Activated CD8-positive, alpha-beta memory T cell treated with anti-CD3 and anti-CD28 coated beads for 24 hours (primary cell): ENCODE measurements at places on chromosomes 4 and X.

GRCh38 chr4:130074096-130074495 is 978.1 kb downstream of the C4orf33 start:
- DNase-seq, result no peak

DNA sequence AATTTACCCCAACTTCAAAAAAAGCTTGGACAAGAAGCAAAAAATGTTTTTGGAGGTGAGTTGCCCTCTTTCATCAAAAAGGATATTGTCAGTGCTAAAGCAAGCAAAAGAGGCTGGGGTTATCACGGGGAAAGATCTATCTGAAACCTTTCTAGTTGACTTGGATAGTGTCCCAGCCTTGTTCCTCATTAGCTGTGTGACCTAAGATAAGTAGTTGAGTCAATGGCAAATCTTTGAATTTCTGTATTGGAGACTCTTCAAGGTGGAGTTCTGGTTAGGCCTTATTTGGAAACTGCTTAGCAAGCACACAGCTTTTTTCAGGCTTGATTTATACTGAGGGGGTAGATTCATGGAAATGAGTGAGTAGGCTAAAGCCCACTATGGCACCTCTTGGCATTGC is 271.6 kb downstream of the GRIA3 start:
- no peak for DNase-seq

DNA sequence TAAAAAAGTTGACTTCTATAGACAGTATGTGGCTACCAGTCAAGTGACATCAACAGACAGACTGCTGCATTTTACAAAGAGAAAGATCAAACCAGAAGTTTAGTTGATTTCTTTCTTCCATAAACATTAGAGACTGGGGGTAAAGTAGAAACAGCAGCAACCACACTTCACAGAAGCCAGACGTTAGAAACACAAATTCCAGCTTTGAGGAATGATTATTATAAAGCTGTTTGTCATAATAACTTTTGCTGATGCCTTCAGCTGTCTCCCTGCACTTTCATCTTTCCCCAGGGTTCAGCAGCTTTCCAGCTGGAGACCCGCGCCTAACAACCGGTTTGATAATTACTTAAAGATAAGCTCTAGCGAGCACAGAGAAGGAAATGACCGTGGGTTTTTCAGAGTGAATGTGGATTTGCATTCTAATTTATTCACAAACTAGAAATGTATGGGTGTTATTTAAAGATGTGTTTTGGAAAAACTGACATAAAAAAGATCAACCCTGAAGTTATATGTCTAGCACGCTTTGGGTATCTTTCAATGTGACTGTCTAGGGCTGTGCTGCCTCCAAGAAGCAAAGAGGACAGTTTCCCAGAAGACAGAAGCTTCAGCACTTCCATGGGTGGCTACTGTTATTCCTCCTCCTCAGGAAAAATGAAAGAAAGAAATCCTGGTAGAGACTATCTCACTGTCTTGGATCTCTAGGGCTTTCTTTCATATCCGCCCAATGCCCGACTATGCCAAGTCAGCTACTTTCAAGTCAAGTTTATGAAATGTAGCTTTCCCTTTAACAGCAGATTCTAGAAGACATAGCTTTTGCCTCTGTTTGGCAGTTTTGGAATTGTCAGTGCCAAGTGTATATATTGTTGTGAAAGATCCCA is 15.0 kb upstream of the ENAM start:
- no peak for DNase-seq

- no peak for DNase-seq
Observed at GRCh38 chr4:64893205-64893604, 484.0 kb upstream of the TECRL start.

- DNase-seq, result no peak
Observed at GRCh38 chr4:178296669-178297068, 854.4 kb upstream of the AGA start.

DNA sequence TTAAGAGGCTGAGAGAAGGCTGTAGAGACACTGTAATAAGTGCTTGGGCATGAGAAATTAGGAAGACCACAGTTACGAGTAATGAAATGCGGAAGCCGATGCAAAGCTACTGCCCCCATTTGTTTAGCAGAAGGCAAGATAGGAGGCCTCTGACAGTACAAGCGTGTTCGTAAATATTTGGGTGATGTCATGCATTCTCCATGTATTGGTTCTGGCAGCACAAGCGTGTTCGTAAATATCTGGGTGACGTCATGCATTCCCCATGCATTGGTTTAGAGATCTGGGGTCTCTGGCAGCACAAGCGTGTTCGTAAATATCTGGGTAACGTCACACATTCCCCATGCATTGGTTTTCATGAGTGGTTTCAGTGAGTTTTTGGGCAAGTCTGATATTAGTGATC is 661.5 kb upstream of the FRG1 start:
- DNase-seq, result no peak

DNA sequence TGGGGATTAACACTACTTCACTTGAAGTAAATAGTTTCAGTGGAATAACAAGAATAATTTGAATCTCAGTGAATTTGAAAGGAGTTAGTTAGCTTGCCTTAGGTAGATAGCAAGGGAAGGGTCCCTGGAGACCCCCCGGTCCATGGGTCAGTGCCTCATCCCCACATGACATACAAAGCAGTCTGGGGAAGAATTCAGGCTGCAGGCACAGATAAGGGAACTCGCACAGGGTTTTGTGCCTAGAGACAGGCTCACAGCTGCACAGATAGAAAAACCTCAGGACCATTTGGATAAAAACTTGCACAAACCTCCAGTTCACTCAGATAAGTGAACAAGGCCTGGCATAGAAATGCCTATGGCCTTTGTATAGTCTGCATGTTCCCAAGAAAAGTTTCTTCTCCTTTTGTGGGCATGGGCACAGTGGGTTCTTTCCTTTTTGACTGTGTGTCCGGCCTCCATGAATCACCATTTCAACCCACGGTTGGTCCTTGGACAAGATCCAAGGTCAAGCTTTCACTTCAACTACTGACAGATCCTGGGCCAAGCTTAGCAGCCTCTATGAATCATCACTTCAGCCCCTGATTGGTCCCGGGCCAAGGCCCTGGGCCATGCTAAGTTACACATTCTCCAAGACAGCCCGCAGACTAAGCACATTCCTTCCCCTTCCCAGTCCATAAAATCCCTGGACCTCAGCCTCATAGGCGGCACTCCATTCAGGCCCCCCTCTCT is 108.3 kb upstream of the KLHL4 start:
- no peak for DNase-seq

DNA sequence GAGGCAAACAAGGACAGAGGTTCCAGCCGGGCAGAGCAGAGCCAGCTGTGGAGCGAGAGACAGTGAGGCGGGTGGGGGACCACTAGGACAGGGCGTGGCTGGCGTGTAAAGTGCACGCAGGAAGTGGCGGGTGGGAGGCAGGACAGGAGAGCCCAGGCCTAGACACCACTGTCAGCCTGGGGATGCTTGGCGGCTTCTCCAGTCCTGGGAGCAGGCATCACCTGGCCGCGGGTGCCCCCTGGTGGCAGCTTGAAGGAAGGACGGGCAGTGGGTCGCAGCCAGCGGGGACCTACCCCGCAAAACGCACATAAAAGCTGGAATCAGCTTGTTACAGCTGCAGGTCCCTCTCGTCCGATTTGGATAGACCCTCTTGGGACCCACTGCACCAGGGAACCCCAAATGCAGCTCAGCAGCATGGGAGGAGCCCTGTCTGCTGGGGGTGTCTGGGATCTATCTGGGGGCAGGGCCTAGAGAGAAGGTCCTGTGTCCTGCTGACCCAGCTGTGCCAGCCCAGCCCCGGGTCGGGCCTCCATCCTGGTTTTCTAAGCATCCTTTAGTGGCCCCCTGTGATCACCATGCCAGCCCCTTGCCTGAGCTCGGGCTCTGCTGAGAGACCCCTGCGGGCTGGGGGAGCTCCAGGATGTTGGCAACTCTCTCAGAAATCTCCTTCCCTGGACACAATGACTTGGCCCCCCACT is 57.7 kb downstream of the WFS1 start:
- DNase-seq, result peak; percentile 92

DNA sequence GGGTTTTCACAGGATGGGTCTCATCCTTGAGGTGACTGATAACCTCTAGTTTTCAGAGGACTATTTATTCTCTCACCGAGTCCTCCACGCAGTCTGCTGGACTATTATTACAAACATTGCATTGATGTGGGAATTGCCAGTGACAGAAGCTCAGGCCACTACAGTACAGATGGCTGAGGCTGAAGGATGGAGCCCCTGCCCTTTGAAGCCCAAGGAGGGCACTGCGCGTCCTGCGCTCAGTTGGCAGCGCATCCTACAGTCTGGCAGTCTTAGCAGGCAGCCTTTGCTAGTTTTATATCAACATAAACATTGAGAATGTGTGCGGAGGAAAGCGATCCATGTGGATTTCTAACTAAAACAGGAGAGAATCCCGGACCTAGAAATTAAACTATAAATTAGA is 1.5 kb upstream of the RELL1 start:
- no peak for DNase-seq

DNA sequence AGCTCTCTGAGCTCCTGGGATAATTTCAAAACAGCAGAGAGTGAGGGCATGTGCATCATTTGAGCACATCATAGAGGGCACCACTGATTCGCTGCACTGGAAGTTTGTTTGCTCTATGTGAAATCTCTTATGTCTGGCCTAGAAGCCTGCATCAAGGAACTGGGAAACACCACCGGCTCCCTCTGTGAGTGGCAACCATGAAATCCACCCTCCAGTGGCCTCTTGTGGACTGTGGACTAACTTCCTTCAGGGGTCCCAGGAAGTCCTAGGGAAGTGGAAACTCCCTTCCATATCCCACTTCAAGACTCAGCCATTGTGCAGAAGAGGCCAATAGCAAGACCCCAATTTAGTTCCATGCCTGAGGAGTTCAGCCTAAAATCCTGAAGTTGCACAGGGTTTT is 48.0 kb upstream of the IGFBP7 start:
- no peak for DNase-seq

GRCh38 chr4:53128231-53128630 is 237.6 kb downstream of the SCFD2 start:
- DNase-seq, result no peak

DNA sequence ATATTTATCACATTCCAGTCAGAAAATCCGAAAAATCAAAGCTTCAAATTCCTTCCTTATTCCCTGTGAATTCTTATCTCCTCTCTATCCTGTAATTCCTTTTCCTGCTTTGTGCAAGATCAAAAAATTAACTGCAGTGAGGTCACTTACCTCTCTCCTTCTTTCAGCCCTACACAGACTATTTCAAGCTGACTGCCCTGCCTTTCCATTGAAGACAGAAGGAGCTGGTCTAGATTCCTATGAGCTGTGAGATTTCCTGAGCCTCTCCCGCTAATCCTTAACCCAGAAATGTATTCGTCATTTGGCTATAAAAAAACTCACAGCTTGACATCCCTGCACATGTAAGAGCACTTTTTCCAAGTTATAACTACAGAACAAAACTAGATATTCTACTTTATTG is 26.6 kb downstream of the TRIML2 start:
- DNase-seq, result no peak

DNA sequence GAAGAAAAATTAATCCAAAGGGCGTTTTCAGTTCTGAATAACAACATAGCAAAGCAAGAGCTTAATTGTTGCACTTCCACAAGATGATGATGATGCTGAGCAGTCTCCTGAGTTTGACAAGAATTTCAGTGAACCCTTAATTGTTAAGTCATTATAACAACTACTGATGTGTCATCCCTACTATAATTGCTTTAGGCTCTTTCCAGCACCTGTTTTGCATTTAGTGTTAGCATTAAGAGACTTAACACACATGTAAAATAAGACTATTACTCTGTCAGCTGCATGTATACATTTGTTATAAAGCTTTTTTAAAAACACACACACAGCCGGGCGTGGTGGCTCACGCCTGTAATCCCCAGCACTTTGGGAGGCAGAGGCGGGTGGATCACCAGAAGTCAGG is 37.9 kb upstream of the GALNT7 start:
- no peak for DNase-seq

GRCh38 chrX:44343412-44344141 is at the start of gene EFHC2:
EFHC2 (minus strand) TSS chrX:44343672; CDS start chrX:44343588, 84 bp downstream.
- DNase-seq, result peak; percentile 71

- DNase-seq, result no peak
Observed at GRCh38 chr4:67036791-67037190, 508.5 kb downstream of the CENPC start.

GRCh38 chrX:105533951-105534350 is 288.4 kb upstream of the NRK start:
- no peak for DNase-seq

GRCh38 chrX:12814420-12814819 is 23.2 kb downstream of the PRPS2 start:
- DNase-seq, result no peak

- DNase-seq, result no peak
Observed at GRCh38 chr4:145698507-145698906, 18.6 kb downstream of the C4orf51 start.

DNA sequence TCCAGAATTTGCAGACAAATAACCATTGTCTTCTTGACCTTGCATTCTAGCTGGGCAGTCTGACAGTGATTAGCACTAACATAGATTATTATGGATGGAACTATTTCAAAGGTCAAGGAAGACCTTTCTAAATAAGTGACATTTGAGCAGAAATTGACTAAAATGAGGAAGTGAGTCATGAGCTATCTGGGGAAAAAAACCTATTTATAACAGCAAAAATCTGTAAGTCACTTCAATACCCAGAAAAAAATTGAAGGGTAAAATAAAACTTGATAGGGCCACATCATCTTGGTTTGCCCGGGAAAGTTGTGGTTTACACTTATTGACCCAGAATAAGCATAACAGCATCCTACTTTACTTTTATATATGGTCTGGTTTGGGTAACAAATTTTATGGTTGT is 414.6 kb upstream of the HS3ST1 start:
- no peak for DNase-seq

DNA sequence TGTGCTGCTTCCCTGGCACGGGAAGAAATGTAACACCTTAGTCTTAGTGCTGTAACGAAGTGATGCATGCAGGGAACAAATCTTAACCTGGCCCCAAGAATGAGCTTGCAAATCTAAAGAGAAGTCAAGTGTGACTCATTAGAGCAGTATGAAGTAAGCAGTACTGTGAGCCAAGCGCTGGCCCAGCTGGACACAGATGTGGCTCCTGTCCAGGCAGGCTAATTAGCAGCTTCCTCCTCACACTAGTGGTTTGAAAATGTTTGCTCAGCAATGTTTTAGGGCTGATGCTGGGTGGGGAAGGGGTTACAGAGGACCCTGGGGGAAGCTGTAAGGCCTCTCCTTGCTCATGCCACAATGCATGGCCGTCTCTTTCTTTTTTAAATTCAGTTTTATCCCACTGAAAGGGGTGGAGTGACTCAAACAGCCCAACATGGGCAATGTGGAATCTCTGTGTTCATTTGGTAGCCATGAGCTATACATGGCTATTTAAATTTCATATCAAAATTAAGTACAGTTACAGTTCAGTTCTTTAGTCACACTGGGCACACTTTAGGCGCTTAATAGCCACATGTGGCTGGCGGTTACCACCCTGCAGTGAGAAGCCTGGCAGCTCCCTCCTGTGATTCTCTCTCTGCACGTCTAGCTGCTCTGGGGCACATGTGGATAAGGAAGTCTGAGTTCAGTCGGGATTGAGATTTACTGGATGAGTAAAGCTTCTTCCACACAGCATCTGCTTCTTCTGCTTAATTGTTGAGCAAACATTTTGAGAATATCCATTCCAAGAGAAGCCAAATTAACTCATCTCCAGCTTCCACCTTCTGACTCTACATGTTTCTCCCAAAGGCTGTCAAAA is 48.8 kb downstream of the MAP7D2 start:
- no peak for DNase-seq
